ENCODE measurements at places on chromosomes 6 and 20.

DNA sequence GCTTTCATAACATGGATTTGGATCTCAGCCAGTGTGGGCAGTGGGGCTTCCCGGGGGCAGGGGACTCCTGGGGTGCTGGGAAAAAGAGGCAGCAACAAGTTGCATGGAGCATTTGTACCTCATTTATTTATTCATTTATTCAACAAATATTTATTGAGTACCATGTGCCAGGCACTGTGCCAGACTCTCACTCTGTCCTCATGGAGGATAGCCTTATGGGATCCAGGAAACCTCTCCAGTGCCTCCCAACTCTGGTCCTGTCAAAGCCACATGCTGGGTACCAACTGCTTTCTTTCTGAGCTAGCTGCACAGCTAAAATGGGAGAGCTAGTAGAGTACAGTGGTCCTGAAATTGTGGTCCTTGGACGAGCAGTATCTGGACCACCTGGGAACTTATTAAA, 87.8 kb upstream of the EPB41L1 start:
- DNase-seq, result no peak

- no peak for DNase-seq
Observed at GRCh38 chr6:4950836-4951533, 52.9 kb downstream of the RPP40 start.

DNA sequence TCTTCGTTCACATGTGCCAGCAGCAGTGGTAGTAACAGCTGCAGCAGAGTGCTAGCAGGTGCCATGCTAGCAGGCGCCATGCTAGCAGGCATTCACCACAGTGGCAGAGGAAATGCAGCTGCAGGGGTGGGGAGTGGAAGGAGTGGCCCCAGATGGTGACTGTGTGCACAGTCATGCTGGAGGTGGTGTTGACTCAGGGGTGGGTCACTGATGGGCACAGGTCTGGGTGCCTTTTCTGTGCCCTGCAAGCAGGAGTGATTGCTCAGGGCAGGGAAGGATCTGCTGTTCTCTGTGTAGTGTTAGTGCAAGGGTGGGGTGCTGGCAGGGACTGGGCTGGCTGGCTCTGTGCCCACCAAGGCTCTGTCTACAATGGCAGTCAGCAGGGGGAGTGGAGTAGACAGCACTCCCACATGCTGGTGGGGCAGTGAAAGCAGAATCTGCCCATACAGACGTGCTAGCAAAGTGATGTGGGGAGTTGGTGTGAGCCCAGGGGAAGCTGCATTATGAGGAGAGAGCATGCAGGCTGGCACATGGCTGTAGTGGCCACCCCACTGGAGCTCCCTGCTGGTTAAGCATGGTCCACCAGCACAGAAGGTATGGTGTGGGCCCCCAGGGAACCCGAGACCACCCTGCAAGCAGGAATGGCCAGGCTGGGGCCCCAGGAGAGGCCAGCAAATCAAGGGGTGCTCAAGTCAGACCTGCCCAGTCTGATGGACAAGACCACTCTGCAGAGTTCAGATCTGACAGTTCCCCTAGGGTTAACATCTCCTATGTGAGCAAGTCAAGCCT, 11.4 kb upstream of the TSPYL4 start:
- DNase-seq, result no peak

DNA sequence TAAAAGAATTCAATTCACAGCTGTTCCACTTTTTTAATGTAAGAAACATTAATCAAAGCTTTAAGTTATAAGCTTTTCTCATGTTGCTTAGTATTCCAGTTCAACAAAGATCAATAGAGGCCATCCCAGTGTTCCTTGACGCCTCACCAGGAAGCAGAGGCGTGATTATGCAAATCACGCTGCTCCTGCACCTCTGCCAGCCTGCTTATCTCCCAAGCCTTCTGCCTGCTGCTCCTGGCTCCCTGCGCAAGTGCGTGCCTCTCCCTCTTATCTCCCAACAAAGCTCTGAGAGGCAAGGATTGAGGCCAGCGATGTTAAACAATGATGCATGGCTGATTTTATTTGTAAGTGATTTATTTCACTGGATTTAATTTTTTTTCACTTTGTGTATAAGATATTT, 42.8 kb downstream of the INSM1 start:
- no peak for DNase-seq

DNA sequence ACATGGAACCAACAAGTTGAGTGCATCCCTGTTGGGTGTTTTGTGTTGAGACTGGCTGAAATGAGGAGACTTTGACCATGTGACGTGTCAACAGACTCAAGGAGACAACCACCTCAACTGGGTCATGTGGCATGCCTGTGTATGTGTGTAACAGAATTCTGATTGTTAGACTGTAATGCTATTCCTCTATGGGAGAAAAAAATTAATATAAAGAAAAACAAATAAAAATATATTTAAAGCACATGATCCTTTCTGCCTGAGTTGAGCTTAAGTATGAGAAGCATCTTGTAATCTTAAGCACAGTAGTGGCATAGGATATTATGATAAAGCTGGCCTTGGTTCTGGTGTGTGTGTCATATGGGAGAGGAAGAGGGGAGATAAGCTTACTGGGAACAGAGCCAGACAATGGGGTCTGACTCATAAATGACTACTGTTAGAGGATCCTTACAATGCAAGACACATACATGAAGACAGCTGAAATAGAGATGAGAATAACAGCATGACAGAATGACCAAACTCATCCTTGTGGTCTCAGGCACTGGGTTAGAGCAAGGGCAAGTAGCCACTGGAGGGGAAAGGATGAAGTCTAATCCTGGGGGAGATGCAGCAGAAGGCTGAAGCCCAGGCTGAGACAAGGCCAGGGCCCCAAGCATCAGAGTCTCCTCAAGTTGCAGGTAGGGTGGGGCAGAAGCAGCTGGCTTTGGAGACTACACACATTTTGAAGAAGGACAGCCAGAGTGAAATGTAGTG, 9.2 kb downstream of the TP53INP2 start:
- no peak for DNase-seq

- no peak for DNase-seq
Observed at GRCh38 chr20:21002486-21002885, 103.7 kb downstream of the LINC00237 start.

GRCh38 chr6:166580076-166581050, 6.1 kb downstream of the RAMACL start:
- DNase-seq, result no peak
